Mucosa of descending colon (tissue), 3 donors: ENCODE measurements at places on chromosomes 5 and 9.

- DNase-seq: peak; percentile 72
Measured at GRCh38 chr5:172984244-172984953, 828 bp downstream of the ATP6V0E1 start.

GRCh38 chr5:129653442-129653841 lies 94.5 kb upstream of the MINAR2 start:
- no peak for DNase-seq

DNA sequence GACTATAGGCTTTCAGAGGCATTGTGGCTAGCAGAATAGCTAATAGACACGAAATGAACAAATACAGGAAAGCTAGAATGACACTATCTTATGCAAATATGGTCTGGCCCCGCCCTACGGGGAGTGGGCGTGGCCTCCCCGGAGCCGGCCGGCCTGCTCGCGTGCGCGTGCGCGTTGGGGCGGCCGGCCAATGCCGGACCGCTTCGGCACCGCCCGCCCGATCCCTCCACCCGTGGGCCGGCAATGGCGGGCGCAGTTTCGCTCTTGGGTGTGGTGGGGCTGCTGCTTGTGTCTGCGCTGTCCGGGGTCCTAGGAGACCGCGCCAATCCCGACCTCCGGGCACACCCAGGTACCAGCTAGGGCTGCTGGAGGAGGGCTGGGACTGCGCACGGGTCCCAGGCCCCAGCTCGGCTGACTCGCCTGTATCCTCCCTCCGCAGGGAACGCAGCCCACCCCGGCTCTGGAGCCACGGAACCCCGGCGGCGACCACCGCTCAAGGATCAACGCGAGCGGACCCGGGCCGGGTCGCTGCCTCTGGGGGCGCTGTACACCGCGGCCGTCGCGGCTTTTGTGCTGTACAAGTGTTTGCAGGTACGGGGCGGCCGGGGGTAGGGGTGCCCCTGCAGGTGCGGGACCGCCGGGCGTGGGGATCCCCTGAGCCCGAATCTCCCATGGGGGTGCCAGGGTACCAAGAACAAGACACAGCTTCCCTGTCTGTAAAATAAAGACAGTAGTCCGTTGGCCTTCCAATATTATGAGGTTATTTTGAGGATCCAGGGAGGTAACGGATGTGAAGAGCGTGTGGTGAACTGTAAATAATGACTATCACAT lies at the start of gene CCDC107:
TSS of gene CCDC107 (plus strand) at position 156 of the 831 bp plus-strand sequence. CDS start at position 244, 88 bp downstream.
- peak; percentile 89 for DNase-seq

DNA sequence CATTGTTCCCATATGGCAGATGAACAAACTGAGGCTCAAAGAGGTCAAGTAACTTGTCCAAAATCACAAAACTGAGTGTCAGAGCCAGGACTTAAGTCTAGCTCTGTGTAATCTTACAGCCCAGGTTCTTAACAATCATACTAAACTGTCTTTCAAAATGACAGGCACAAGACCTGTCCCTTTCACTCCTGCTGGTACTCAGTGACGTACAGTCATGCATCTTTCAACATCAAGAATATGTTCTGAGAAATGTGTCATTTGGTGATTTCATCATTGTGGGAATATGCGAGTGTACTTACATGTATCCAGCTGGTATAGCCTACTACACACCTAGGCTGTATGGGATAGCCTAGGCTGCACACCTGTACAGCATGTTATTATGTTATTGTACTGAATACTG lies 646.8 kb upstream of the WWC1 start:
- DNase-seq: no peak

GRCh38 chr5:89137148-89137547 lies 254.2 kb upstream of the MEF2C start:
- DNase-seq: no peak

GRCh38 chr9:108193026-108193710 lies 662.6 kb downstream of the ACTL7B start:
- no peak for DNase-seq

DNA sequence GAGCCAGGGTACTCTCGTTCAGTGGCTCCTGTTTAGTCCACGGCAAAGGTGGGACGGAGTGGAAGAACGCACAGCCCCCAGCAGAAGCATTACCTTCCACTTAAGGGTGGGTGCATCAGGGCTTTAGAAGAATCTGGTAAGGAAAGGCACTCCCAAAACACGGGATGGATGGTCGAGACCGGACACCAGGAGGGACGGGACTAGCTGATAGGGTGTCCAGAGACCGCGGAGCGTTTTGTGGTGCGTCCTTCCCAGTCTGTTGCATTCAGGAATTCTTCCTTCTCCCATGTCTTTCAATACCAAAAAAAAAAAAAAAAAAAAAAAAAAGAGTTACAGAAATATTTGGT lies 545 bp upstream of the CTSV start:
- peak; percentile 41 for DNase-seq

DNA sequence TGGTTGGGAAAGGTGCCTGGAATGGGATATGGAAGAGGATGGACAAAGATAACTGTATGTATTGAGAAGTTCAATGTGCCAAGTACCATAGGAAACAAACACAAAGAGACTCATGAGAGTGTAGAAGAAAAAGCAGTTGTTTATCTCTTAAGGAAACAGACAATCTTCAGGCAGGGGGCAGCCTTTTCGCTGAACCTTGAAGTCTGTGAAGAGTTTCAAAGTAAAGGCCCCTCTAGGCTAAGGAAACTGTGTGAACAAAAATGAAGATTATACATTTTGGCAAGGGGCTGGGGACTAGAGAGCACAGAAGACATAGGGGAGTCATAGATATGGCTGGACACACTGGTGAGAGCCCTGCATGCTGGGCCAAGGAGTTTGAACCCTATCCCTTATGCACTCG lies 27.5 kb upstream of the FRMPD1 start:
- no peak for DNase-seq

- DNase-seq: no peak
Measured at GRCh38 chr5:160325716-160326115, 13.4 kb upstream of the CCNJL start.

DNA sequence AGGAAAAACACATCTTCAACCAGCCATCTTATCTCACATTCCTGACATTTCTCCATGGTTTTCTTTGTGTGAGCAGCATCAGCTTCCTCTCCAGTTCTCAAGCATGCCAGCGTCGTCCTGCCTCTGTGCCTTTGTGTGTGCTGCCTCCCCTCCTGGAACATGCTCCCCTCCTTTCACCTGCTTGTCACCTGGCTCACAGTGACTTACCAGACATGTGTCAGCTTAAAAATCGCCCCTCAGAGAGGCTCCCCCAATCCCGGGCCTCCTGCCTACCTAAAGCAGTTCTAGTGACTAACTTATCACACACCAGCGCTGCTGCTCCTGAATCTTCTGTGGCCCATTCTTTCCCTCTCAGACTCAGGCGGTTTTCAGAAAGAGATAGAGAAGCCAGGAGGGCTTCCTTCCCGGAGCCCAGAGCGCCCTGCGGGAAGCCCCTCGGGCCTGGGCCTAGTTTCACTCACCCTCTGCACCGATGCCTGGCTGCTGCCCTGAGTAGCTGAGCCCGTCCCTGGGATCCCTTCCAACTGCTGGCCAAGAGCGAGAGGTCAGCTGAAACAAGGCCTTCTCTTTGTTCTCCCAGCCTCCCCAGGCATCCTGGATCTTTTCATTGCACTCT lies 51.1 kb upstream of the MVB12B start:
- DNase-seq: no peak

- DNase-seq: no peak
Measured at GRCh38 chr5:119323601-119324000, 32.2 kb upstream of the TNFAIP8 start.

GRCh38 chr5:41870627-41871048 lies 413 bp upstream of the OXCT1 start:
- DNase-seq: no peak

DNA sequence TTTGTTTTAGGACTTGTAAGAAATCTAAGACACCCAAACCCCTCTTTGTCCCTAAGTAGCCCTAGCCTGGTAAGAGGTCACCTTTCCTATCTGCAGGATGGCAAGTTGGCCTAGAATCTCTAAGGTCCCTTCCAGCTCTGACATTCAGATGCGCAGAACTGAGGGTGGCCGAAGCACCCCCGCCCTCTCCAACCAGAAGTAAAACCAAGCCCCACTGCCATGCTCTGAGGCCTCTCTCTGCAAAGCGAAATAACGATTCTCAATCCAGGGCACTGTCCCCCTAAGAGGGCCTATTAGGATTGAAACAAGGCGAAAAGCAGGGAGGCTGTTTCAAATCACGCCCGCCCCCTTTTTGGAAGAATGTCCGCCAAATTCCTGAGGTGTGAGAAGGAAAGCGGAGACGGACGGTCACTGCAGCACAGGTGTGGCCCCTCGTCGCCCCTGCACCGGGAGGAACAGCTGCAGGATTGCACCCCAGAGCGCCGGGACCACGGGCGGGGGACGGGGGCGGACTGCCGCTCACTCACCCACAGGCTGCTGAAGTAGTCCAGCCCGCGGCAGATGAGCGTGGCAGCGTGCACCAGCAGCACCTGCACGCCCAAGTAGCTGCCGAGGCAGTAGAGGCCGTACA lies 824 bp downstream of the TMEM245 start:
- peak; percentile 19 for DNase-seq

- peak; percentile 40 for DNase-seq
Measured at GRCh38 chr5:174503461-174504265, 220.7 kb upstream of the MSX2 start.

DNA sequence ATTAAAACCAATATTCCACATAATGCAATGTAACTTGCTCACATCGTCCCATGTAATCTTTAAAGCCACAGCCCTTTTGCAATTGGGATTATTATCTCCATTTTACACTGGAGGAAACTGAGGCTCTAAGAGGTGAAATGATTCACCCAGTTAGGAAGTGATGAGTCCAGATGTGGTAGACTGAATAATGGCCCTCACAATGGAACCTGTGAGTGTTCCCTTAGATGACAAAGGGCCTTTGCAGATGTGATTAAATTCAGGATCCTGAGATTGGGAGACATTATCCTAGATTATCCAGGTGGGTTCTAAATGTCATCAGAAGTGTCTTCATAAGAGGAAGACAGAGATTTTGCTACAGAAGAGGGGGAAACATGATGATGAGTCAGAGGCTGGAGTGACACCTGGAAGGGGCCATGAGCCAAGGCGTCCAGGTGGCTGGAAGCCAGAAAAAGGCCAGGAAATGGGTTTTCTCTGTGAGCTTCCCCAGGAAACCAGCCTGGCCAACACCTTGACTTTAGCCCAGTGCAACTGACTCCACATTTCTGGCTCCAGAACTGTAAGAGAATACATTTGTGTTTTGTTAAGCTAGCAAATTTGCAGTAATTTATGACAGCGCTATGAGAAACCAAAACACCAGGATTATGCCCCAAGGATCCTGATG lies 139.1 kb downstream of the KCNIP1 start:
- DNase-seq: no peak

DNA sequence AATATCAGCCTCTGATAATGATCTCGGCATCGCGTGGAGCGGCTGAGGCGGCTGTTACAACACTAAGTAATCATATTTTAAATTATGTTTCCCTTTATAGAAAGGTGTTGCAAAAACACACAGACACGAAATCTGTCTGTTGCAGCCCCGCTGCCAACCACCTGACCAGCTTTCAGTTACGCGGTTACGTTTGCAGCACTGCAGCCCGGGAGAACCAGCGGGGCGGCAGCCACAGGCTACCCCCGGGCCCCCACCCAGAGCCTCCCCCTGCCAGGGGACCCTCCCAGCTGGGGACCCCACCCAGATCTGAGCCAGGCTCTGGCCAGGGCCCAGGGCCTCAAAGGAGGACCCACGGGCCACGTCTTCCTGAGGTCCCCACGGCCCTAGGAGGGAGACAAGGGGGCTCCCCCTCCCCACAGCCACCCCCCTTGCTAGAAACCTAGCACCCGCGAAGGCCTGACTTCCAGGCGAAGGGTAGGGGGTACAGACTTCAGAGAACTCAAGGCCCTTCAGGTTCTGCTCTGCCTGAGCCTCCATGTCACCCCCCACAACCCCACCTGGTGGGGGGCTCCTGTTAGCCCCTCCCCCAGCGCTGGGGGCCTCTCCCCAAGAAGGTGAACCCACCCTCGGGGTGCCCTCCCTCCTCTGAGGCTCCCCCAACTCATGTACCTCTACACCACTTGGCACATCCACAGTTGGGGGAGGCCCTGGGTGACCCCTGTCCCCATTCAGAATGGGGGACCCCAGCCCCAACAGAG lies 6.0 kb downstream of the NACC2 start:
- no peak for DNase-seq

DNA sequence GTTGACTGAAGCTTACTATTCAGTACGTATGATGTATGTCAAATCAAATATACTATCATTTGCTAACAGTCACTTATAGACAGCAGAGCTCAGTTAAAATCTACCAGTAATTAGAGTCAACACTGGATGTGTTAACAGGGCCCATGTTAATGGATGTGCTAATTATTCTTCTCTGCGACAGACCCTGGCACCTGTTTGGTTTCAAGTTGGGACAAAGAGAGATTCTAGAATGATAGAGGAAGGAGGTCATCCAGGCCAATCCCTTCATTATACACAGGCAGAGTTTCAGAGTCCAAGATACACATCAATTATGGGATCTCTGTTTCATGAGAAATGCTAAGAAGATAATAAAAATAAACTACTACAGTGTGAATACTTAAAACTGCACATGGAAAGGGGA lies 615.0 kb downstream of the ZNF608 start:
- no peak for DNase-seq

DNA sequence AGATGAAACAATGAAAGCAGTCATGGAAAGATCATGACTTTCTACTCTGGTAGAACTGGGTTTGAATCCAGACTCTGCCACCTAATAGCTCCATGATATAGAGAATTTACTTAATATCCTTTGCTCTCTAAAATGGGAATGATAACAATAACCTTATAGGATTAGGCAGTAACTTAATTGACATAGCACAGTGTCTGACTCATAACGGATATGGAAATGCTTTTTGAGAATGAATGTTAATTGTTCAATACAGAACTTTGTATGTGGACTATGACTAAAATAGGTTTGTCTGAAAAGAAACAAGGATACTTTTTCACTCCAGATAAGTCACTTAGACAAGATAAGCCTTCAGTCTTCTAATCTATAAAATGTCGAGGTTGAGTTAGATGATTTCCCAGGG lies 330.7 kb downstream of the PTPRD start:
- no peak for DNase-seq

- DNase-seq: no peak
Measured at GRCh38 chr5:66362687-66363086, 218.6 kb downstream of the SREK1 start.

DNA sequence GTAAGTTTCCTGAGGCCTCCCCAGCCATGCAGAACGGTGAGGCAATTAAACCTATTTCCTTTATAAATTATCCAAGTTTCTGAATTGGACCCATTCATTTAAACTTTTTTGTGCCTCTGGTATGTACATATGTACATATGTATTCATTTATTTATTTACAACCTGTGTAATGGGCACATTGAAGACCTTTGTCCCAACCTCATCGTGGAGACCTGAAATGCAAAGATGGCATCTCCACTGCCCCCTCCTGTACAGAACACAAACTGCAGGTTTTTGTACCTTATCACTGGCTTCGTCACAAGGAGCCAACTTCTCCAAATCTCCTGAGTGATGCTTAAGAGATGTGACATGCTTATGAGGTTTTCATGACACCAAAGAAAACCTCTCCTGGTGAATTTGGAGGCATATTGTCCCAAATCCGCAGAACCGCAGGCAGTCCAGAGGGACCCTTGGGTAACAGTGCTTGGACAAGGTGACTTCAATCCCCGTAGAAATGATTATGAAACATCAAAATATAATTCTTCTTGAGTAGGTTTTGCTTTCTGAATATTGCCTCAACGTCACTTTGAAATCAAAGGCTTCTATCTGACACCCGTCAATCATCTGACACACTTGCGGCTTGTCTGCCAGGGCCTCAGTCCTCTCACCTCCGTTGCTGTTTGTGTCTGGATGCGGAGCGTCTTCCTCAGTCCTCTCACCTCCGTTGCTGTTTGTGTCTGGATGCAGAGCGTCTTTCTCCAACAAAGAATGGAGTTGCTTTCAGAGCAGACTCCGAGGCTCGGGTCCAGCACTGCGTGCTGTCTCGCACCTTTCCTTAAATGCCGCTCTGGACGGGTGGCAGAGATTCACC lies 135.0 kb upstream of the IRX4 start:
- no peak for DNase-seq

- DNase-seq: no peak
Measured at GRCh38 chr5:121915765-121916164, 46.0 kb upstream of the SRFBP1 start.
